NCI-H1105 (cell line): ENCODE measurements at places on chromosomes 5 and 9.

DNA sequence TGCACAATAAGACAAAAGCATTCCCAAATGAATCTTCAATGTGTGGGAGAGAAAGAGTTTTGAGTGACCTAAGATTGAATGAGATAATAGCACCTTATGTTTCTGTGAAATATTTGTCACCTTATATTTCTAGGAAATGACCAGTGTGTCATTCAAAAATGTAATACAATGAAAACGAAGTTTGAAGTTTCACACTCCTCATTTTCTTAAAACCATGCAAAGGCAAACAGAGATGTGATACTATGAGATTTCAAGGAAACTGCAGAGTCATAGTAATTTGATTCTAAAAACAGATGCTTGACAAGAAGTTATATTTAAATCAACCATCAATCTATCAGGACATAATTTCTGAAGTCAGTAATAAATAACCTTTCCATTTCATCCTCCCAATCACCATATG lies 13.6 kb upstream of the ABCA1 start:
- no peak for DNase-seq

DNA sequence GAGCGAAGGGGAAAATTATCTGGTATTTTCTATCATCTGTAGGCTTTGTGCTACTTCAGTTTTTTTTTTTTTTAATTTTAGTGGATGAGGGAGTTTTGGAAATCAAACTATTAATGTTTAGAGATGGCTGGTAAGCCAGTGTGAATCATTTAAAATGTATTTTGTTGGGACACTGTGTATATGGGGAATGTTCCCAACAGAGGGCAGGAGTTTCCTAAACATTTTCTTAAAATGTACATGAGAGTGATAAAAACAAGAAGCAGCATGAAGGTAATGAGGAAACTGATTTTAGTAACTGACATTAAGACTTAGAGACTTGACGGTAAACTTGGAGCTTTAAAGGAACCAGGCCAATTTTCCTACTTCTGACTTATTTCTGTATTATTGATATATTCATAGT lies 68.2 kb upstream of the ITGA2 start:
- DNase-seq: no peak

DNA sequence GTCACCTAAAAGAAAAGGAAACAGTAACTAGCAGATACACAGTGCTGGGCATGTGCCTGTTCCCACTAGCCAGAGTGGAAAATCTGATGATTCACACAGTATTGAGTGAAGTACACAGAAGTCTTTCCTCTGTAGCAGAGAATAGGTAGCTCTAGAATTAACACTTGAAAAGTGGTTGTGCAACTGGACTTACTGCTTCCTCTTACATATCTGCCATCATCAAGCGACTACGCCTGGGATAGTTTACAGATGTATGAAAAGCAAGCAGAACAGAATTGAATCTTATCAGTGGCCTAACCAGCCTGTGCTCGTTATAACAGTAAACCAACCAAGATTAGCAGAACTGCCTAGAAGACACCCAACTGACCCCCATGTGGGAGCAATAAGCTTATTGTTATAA lies 130.6 kb downstream of the DTWD2 start:
- no peak for DNase-seq

GRCh38 chr5:85030316-85031084 lies 645.8 kb upstream of the EDIL3 start:
- DNase-seq: no peak

DNA sequence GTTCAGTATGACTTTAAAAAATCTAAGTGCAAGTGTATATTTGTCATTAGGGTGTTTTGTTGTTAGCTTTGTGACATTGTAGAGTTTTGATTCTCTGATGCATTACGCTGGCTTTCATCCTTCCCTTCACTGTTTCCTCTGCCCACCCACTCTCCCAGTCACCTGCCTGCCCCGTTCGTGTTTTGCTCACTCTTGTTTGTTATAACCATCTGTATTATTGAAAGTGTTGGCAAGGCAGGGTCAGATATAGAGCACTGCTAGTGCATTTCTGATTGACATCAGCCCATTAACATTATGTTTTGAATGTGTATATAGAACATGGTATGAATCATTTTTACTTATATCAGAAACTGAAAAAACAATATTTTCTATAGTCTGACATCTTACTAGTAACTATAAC lies 27.3 kb downstream of the SCGB3A1 start:
- DNase-seq: no peak

- no peak for DNase-seq
Measured at GRCh38 chr9:21097817-21098216, 20.1 kb upstream of the IFNB1 start.

GRCh38 chr9:128494108-128494745 lies 10.3 kb upstream of the GLE1 start:
- no peak for DNase-seq

- no peak for DNase-seq
Measured at GRCh38 chr5:176875783-176876505, 23.2 kb downstream of the HK3 start.

- DNase-seq: no peak
Measured at GRCh38 chr5:69030358-69031062, 63.3 kb upstream of the SLC30A5 start.
